ENCODE measurements at places on chromosomes 16 and 17.

DNA sequence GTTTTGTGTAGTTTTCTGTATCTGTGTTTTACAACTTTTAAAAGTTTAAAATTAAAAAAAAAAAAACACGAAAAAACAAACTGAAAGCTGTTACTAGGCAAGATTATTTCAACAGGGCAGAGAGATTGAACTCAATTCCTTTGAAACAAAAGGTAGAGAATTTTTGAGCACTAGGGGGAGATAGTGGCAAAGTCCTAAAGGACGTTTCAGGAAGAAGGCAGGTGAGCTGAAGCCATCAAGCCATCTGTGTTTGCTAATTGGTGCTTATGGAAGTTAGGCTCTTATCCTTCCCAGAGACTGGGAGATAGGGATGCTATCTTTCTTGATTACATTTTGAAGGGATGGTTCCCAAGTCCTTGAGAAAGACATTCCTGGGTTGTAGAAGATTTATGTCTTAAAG, 70.6 kb upstream of the CLEC3A start:
- no peak for DNase-seq

GRCh38 chr17:58083491-58084316, 485 bp downstream of the DYNLL2 start:
- peak; percentile 54 for DNase-seq

DNA sequence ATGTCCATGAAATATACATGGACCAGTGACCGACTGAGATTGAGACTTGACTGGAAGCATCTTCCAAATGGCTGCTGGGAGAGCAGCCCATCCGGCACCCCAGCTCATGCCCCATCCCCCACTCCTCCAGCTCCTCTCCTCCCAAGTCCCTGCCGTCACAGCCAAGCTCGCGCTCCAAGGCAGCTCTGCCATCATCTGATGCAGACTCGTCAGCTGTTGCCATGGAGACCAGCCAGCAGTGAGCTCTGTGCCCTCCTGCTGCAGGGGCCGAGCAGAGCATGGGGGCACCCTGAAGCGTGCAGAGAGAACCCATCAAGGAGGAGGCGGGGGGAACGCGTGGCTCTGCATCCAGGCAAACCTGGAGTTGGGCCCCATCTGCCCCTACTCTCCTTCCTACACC, 74.5 kb upstream of the TNRC6C start:
- DNase-seq: no peak

DNA sequence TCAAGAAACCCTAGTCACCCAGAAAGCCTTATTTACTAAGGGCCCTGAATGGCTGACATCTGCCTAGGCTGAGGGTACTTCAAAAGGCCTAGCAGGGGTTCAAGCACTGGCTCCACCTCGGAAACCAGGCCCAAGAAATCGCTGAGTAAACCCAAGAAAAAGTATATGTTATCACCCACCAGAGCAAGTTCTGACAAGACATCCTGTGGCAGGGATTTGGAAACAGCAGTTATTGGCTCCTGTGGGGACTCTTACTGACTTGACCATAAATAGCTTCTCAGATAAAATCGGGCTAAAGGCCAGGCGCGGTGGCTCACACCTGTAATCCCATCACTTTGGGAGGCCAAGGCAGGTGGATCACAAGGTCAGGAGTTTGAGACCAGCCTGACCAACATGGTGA, 12.2 kb downstream of the ATP6V0D1 start:
- no peak for DNase-seq

GRCh38 chr17:73952480-73953205, 250.8 kb upstream of the RPL38 start:
- DNase-seq: no peak

DNA sequence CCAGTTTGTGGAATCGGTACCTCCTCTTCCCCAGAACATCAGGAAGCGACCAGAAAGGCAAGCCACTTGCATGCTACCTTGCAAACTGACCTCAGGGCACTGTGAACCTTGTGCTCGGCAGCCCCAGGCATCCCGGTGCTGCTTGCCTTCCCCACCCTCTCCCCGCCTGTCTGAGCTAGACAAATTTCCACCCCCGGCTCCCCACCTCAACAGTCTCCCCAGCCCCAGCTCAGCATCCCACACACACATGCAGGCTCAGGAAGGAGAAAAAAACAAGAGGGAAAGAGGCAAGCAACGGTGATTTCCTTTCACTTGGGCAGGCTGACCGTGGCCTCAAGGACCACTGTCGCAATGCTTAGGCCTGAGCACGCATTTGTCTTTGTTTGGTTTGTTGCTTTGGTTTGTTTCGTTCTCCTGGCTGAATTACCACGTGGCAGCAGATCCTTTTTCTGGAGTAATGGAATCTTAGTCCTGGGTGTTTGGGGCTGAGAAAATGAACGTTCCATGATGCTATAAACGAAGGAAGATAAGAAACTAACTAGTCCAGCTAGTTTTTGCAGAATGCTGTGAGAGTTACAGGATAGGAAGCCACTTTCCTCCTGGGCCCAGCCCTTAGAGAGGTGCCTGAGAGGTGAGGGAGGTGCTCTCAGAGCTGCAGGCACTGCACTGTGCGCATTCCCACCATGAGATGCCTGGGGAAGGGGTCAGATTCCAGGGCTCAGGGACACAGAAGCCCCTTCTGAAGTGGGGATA, 27.9 kb downstream of the SDK2 start:
- DNase-seq: no peak

- no peak for DNase-seq
Observed at GRCh38 chr16:75576384-75576811, 10.2 kb downstream of the GABARAPL2 start.

GRCh38 chr17:45902892-45903346, 8.6 kb downstream of the MAPT start:
- no peak for DNase-seq

- DNase-seq: no peak
Observed at GRCh38 chr17:80779961-80780380, 211.7 kb upstream of the CHMP6 start.

DNA sequence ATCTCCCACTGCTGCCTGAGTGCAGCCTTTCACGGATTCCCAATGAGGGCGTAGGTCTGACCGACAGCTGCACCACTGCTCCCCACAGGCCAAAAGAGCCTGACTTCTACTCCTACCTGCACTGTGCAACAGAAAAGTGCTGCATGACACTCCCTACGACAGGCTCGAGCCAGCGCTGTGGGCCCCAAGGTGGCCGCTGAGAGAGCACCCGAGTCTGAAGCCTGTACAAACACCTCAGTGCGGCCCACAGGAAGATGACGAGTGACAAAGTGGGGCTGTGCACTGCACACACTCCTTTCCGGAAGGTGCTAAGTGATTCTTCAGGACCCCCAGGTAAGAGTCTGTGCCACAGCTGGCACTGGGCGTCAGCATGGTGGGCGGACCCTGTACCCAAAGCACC, 41.2 kb downstream of the FANCA start:
- no peak for DNase-seq

GRCh38 chr16:4882000-4882632, 34.8 kb downstream of the UBN1 start:
- no peak for DNase-seq

DNA sequence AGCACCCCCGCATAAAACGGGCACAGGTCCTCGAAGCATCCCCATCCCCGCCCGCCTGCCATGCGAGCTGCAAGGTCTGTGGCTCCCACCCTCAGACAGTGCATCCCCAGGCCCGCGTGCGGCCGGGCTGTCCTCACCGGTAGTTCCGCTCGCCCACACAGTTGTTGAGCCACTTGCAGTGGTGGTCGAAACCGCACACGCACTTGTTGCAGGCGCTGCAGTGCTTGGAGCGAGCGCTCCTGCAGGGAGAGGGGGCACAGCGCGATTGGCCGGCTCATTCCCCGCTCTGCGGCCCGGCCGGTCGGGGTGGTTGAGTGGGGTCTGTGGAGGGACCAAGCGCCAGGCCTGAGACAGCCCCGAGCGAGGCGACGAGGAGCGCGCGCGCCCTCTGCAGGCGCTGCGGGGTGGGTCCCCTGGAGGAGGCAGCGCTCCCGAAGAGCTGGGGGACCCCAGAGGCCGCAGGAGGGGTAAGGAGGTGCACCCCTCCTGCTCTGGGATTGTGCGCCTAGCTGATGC, 6.0 kb upstream of the TPPP3 start:
- DNase-seq: no peak
